ENCODE measurements at places on chromosomes 2 and 18.

- DNase-seq, result no peak
Measured at GRCh38 chr2:239150125-239151011, 250.5 kb downstream of the HDAC4 start.

DNA sequence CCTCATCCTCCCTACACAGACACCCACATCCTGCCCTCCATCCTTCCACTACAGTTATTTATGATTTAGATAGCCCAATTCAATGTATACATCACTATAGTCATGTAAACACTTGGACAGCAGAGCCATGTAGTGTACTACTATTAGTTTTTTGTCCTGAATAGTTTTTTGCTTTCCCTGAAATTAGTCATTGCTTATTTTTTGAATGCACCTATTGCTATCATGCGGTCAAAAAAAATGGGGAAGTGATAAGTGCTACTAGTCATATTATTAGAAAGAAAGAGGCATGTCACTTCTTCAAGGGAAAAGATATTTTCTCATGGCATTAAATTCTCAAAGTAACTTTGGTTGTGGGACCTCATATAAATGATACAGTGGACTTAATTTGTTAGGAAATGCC lies 6.8 kb upstream of the GREB1 start:
- no peak for DNase-seq

DNA sequence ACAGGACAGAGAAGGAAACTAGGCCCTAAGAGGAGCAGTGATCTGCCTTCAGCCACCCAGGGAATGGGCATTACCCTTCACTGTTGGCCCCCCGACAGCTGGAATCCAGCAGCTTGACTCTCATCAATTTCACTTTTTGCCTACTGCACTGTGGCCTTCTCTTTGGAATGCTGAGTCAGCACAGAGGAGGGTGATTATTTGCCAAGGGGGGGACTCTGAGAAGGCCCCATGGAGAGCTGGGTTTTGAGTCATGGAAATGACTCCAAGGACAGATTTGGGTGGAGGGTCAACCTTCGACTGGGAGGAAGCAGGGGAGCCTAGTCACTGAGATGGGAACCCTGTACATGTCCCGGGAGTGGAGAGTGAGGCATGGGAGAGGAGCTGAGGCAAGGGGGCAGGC lies 38.1 kb upstream of the NTSR2 start:
- no peak for DNase-seq

GRCh38 chr2:9762164-9762563 lies 81.1 kb upstream of the TAF1B start:
- DNase-seq, result no peak

GRCh38 chr2:120735746-120736170 lies at the start of gene GLI2:
Gene GLI2 (plus strand): TSS chr2:120735868. CDS start chr2:120797321, 61,453 bp downstream.
- peak; percentile 80 for DNase-seq

GRCh38 chr18:37230768-37231167 lies 334.8 kb downstream of the CELF4 start:
- peak; percentile 23 for DNase-seq

DNA sequence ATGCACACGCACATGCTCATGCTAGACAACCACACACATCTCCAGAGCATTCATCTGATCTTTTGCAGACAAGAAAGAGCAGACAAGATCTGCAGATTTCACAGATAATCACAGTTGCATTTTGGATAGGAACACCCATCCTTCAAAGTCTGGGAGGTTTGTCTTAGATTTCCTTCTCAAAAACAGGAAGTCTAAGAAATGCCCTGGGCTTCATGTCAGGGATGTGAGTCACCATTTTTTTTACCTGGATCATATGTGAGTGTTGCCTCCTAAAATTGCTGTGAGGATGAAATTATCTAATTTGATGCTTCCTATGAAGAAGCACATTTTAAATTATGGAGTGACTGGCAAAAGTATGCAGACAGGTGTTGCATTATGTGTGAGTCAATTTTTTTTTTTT lies 46.1 kb downstream of the SRD5A2 start:
- no peak for DNase-seq

- no peak for DNase-seq
Measured at GRCh38 chr2:234203135-234203984, 152.9 kb downstream of the SPP2 start.

- no peak for DNase-seq
Measured at GRCh38 chr2:118670276-118670675, 177.2 kb downstream of the EN1 start.

GRCh38 chr2:44679990-44680389 lies 261.5 kb upstream of the SIX3 start:
- no peak for DNase-seq

GRCh38 chr2:223047260-223047761 lies 4.7 kb upstream of the KCNE4 start:
- no peak for DNase-seq

GRCh38 chr2:65026704-65027464 lies 29.3 kb upstream of the CEP68 start:
- DNase-seq, result no peak

- no peak for DNase-seq
Measured at GRCh38 chr2:4831751-4832150, 860.4 kb upstream of the SOX11 start.

GRCh38 chr2:213834746-213835145 lies 550.5 kb downstream of the SPAG16 start:
- no peak for DNase-seq

DNA sequence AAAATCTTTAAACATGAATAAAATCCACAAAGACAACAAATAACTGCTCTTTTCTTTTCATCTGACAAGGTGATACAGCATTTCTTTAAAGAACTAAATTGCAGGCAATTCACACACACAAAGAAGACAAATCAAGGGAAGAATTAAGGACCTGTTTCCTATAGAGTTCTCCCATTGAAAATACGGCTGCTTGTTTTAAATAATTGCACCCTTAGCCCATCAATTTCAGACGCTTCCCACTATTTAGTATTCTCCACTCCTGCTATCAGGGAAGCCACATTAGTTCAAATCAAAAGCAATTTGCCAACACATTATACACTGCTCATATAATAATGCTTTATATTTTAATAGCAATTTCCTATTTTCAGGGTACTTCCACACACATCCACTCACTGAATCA lies 11.3 kb downstream of the CMPK2 start:
- no peak for DNase-seq

GRCh38 chr18:24195296-24196053 lies 56.6 kb downstream of the CABYR start:
- no peak for DNase-seq

DNA sequence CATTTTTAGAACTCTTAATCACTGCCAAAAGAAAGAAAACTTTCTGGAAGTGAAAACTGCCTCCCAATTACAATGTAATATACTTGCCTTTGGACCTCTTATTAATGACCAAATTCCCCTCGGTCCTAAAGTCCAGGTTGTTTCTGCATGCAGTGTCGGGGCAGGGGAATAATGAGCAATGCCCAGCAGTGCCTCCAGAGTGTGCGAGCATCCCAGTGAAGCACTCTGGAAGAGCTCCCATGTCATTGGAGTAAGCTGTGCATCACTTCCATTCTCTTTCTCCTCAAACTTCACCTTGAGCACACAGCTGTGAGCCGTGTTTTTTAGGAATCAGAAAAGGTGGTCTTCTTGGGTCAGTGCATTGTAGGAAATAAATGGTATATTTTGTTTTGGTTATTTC lies 107.1 kb downstream of the SH3RF3 start:
- DNase-seq, result peak; percentile 47

DNA sequence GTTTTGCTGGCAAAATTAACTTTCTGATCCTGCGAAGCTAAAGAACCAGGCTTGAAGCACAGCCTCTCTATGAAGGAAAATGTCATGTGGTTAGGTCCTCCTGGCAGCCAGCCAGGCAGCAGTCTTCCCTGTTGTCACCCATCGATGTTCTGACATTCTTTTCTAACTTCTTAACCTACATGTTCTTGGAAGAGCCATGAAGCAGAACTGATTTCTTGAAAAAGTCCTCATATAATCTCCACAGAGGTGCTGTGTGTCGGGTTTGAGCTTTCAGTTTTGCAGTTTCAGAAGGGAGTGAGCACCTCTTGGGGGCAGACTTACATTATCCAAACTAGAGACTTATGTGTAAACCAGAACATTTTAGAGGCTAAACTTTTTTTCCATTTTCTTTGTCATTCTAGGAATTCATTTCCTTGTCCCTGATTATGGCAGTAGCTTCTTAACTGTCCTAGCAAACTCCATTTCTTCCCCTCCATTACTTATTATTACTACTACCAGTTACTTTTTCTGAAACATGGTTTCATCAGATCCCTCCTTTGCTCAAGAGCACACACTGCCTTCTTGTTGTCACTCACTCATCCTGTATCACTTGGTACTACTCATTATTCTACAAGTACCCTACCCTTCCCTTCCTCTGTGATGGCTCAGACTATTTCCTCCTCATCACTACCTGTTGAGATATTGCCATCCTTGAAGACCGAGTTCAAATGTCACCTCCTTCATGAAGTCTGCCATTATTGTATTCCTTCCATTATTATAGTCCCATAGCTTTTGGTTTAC lies 31.1 kb downstream of the DOK1 start:
- DNase-seq, result peak; percentile 34

DNA sequence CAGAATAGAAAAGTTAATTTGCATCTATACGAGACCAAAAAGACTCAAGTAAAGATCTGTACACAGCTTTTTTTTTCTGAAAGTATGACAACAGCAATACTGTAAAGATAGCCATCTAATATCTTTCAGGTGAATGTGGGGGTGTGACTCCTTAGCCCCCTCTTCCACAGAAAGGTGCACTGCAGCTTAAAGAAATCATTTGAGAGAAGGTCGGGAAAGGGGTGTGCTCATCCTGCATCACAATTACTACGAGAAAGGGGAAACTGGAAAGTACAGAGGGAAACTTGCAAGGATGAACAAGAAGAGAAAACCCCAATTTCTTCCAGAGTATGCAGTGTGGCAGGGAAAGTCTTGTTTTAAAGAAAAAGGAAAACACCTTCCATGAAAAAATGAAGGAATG lies 255.6 kb downstream of the CCDC178 start:
- no peak for DNase-seq

GRCh38 chr2:234292205-234292961 lies 204.5 kb downstream of the ARL4C start:
- no peak for DNase-seq

Measured in DMS79 treated with DMSO at 0.1 percent for 48 hours (cell line).